ENCODE measurements at places on chromosomes 12 and 14.

DNA sequence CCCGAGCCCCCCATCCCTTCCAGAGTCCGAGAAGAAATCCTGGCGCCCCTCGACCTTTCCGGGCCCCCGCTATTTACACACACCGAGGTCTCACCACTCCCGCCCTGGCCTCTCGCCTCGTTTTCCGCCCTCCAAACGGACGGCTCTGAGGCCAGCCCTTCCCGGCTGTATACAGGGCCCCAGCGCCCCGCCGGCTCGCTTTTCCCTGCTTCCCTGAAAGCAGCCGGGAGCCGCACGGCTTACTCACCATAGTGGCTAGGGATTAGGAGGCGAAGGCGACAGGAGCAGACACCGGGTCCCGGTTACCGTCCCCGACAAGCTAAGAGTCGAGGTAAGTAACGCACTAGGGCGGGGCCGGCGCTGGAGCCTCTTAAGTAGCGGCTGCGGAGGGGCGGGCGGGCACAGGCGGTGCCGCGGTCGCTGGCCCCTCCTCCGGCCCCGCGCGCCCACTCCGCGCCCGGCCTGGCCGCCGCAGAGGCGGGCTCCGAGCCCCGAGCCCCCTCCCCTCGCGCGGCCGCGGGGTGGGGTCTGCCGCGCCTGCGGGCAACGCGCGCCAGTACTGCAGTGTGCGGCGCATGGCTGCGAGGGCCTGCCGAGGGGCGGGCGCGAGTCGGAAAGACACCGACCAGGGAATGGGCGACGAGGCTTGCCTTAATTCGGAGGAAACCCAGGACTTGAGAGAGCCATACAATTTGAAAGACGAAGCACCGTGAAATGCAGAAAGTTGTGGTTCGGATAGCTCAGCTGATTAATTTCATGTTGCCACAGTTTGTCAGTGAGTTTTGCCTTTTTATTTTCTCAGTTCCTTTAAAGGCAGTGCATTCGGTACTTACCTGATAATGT is at the start of gene TUBA1B:
Gene TUBA1B, minus strand, starts transcription at position 345 of the 843 bp plus-strand sequence. Its CDS starts 95 bp downstream, at position 250.
- peak; percentile 94 for DNase-seq

DNA sequence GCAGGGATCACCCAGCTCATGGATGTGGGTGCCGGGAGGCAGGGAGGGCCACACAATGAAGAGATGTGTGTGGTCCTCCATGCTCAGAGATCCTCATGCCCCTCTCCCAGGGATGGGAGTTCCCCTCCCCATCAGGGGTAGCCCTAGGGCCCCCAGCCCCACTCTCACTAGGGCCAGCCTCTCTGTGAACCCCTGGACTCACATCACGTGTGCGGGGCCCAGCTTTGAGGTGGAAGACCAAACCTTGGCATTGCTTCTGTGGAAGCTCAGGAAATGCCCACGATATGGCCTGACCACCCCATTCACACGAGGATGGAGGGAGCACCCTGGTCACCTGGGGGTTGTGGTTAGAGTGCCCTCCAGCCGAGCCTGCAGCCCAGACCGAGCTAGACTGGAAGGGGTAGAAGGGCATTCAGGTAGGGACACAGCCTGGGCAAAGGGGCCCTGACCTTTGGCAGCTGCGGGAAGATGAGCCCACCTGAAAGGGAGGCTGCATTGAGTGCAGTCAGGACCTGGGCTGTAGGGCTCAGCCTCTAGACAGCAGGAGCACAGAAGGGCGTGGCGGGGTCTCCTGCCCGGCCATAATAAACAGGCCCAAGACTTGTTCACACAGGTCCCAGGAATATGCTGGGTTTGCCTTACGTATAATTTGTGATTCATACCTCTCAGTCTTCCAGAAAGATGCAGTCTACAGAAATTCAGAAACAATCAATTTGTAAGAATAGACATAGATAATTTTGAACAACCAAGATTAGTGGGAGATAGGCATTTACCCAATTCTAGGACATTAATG is 34.8 kb upstream of the RCOR1 start:
- DNase-seq, result no peak

DNA sequence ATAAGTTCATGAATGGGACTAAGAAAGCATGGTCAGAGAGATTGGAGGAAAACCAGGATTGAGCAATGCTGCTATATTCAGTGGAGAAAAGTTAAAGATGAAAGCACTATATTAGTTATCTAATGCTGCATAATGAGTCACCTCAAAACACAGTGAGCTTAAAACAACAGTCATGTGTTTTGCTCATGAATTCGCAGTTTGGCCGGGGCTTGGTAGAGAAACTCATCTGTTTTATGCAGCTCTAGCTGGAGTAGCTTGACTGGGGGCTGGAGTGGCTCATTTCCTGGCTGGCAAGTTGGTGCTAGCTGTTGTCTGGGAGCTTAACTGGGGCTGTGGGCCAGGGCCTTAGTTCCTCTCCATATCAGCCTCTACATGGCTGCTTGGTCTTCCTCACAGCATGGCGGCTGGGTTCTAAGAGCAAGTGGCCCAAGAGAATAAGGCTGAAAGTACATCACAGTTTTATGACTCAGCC is 90.1 kb downstream of the ADCK1 start:
- no peak for DNase-seq

DNA sequence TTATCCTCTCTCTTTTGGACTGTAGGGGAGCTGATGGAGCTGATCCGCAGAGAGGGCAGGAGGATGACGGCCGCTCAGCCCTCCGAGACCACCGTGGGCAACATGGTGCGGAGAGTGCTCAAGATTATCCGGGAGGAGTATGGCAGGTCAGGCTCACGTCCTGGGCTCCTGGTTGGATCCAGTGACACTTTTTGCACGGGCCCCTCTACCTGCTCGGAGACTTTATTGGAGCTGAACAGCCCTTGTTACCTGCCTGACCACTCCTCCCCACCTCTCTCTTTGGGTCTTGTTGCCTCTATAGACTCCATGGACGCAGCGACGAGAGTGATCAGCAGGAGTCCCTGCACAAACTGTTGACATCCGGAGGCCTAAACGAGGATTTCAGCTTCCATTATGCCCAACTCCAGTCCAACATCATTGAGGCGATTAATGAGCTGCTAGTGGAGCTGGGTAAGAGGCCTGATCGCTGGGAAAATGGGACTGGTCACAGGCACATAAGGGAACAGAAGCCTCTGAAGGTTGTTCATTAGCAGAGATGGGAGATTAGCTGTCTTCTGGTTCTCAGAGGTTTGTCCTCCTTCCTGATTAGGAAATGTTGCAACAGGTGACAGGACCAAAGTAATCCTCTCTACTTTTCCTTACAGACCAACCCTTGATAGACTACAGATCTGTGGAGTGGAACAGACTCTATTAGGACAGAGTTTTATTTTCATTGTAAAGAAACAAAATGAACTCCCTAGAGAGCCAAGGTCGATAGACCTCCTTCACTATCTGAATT is 718 bp downstream of the EIF2B2 start:
- no peak for DNase-seq

DNA sequence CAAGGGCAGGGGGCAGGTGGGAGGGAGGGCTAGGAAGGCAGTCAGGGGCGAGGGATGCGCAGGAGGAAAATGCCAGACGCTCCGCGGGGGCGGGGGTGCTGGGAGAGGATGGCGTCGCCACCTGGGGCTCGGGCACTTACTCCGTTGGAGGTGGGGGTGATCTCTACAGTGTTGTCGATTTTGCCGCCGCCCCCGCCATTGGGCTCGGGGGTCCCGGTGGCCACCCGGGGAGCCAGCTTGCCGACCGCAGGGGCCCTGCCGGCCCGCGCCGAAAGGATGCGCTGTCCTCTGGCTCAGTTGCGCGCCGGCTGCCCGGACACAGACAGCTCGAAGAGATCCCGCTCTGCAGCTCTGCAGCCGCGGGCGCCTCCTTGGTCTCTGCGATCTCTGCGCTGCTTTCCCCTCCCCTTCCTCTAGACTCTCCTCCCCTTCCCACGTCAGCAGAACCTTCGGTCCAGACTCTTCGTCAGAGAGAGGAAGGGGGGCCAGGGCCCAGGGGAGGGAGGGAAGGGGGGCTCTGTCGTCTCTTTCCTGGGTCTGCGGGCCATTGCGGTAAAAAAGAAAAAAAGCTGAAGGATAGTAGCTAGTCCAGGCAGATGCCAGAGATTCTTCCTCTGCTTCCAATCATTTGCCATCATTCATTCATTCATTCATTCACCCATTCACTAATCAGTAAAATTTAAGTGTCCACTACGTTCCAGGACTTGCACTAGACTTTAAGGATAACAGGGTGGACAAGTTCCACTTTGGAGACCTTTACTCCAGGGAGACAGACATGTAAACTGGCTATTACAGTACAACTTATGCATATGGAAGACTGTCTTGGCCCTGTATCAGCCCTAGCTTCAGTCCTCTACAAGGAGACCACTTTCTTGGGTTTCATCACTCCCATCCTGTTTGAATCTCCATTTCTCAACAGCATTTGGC is at the start of gene SLC22A17:
Gene SLC22A17, minus strand, starts transcription at position 382 of the 927 bp plus-strand sequence.
- DNase-seq, result peak; percentile 95

DNA sequence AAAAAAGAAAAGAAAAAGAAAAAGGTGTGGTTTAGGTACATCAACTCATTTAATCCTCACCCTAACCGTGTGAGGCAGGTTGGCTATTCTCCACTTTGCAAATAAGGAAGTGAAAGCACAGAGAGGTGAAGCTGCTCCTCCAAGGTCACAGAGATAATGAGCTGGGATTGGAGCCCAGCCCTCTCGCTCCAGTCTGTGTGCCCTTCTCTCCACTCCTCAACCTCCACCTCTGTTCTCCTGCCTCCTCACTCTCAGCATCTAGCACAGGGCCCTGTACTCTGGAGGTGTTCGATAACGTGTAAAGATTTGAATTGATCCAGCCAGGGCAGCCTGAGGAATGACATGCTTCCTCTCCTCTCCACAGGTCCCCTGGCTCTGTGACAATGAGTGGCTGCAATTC is 502.3 kb downstream of the TMEM132D start:
- no peak for DNase-seq

- no peak for DNase-seq
Observed at GRCh38 chr12:116698116-116698515, 39.8 kb downstream of the SPRING1 start.

DNA sequence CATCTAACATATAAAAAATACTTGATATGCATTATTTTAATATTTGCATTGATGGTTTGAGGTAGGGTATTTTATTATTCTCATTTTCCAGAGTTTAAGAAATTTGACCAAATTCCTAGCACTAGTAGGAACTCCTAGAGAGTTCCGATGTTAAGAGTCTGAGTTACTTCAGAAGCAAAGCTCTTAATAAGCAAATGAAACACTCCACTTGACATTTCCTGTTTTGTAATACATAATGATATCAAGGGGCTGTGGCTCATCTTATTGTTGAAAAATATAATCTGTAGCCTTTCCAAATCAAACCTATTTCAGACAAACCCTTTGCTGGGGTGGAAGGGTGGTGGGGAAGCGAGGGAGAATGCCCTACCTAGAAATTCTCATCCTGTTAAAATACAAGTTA is 355.5 kb downstream of the DIO2 start:
- DNase-seq, result no peak

DNA sequence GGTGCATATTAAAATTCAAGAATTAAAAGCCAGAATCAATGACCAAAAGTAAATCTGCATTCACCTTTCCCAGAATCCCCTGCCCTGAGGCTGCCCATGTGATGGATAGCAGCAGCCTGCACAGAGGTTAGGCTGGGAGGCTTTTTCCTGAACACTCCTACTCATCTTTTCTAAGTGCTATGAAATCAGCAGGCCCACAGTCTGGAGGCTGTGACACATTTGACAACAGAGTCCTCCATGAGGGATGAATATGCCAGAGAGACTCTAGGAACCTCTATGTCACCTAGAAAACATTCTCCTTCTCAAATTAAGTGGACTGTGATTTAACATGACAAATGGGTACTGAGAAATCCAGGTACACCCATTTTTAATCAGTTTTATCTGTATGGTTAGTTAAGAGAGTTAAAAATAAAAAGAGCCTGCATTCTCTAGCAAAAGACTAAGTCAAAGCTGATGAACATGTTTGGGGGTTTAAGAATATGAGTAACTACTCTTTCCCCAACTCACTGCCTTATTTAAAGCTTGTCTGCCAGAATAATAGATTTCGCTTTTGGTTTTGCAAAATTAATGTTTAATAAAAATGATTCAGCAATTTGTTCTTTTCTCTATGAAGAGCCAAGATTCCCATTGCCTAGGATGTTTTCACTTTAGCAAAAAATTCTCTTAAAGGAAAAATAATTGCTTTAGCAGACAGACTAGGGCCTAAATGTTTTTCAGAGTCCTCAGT is 115.0 kb downstream of the RTN1 start:
- no peak for DNase-seq

GRCh38 chr14:81710232-81710845 is 176.7 kb upstream of the SEL1L start:
- DNase-seq, result peak; percentile 20

DNA sequence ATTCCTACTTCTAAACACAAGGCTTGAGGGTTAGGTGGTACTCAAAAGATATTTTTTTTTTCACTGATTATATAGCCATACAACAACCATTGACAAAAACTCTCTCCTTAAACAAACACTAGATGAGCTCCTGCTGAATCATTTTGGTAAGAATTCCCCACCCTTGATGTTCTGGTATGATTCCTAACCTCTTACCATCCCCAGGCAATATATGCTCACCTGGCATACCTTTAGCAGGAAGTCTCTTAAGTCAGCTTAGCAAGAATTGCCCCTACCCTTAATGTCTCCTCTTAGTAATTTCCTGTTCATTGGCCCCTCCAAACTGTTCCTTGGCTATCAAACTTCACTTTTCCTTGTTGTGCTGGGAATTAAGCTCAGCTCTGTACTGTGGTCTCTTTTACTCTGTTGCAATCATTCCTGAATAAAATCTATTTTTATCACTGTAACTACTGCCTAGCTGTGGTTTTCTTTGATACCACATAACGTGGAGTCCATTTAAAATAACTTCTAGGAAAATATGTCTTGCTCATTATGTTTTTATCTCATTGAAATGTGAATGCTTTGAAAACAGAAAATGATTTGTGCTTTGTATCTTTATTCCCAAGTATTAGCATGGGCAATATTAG is 712.6 kb downstream of the SLC16A7 start:
- no peak for DNase-seq

DNA sequence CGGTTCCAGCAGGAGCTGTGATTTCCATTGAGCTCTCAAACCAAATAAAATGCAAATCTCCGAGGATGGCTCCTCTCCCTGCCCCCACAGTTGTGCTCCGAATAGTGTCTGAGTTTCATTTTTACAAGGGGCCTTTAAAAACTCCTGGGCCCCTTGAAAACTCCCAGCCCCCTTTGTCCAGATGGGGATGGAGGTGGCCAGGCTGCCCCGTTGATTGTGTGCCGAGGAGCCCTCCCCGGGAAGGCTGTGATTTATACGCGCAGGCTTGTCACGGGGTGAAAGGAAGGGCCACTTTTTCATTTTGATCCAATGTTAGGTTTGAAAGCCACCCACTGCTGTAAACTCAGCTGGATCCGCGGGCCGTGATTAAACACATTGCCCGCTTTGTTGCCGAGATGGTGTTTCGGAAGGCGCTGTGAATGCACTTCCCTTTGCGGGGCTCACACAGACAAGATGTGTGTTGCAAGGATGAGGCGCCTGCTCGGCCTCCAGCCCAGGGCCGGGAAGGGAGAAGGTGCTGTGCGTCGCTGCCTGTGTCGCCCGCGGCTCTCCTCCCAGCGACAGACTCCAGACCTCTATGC is 98.8 kb downstream of the TMEM132C start:
- DNase-seq, result peak; percentile 50

GRCh38 chr14:81164167-81164774 is 56.5 kb downstream of the GTF2A1 start:
- peak; percentile 55 for DNase-seq

- DNase-seq, result no peak
Observed at GRCh38 chr14:75249958-75250336, 28.7 kb upstream of the FOS start.

- no peak for DNase-seq
Observed at GRCh38 chr12:65827827-65828231, 3.5 kb downstream of the HMGA2 start.

Measured in cerebellar cortex (tissue), 1 donor.